Activated T-cell treated with anti-CD3 and anti-CD28 coated beads for 48 hours (primary cell): ENCODE measurements at places on chromosomes 7 and 10.

GRCh38 chr7:50147951-50148808 is 55.1 kb upstream of the ZPBP start:
- no peak for DNase-seq

GRCh38 chr7:566100-566499 is 46.5 kb upstream of the PDGFA start:
- DNase-seq: no peak

DNA sequence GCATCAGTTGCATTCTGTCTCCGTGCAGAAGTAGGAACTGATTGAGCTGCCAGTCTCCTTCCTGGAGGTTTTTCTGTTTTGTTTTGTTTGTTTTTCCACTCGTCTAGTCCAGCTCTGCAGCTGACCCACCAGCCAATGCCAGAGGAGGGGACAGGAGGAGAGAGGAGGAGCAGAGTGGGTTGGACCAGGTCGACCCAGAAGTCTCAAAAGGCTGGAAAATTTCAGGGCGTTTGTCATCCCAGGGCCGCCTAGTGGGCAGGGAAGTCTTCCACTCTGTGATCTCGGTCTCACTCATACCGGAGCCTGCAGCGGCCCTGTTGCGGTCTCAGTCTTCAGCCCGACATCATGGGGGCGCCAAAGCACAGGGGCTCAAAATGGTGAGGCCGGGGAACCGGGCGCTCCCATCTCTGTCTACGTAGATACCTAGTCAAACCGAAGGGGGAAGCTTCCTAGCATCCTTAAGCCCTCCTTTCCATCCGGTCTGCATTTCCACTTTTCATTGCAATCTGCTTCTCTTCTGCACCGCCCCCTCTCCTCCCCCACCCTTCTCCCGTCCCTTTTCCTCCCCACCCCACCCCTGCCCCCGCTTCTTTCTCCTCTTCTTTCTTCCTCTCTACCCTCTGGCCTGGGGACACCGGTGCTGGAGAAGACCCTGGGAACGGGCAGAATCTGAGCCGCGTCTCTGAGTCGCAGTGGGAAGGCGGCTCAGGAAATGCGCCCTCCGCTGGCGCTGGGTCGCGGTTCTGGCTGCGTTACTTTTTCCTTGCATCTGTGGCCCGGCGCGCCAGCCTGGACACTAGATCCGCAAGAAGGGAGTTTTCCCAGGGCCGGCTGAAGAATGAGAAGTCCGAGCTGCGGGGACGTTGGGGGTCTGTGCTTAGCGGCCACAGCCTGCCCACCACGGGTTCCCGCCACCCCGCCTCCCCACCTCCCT is 16.2 kb upstream of the PAX2 start:
- DNase-seq: no peak

DNA sequence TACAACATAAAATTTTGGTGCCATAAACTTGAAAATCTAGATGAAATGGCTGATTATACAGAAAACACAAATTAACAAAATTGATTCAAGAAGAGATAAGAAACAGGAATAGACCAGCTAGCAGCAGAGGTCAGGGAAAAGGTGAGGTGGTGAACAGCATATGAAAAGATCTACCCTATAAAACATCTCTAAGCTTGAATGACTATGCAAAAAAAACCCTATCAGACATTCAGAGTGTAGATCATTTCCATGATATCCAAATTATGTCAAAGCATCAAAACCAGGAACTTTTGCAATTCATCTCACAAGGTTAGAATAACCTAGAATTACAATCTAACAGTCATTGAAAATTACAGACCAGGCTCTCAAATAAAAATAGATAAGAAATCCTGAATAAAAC is 14.6 kb upstream of the BPGM start:
- no peak for DNase-seq

DNA sequence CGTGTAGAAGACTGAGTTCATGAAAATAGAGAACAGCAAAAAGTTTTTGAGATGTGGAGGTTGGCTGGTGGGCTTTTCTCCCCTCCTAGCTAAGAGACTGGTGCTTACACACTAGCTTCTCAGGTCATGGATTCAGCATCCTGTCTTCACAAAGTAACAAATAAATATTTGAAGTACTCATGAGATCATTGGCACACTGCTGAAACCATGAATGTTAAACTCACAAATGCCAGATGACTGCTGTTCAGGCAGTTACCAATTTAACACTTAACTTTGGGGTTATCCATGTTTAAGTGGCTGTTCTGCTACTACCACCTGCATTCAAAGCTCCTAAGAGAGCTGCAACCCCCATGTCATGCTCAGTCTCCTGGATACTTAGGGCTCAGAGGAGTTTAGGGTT is 119.0 kb upstream of the BET1 start:
- DNase-seq: no peak

GRCh38 chr10:118840071-118840775 is 85.5 kb upstream of the CACUL1 start:
- peak; percentile 60 for DNase-seq

DNA sequence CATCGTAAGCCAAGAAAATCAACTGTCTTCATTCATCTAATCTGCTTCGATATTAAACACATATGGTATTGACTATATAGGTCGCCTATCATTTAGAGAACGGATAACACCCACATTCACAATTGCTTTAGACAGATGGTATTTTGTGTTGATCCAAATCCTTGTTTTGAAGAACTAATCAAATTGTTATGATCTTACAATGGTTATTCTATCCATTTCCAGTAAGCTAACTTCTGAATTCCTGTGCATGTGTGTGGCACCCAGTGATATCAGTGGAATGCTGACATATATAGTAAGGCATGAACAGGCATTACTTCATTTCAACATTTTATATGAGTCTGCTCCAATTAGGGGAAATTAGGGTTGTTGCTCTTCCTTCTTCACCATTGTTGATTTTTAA is 98.8 kb downstream of the SEMA3E start:
- no peak for DNase-seq
